AG09319 (cell line): ENCODE measurements at places on chromosomes 5 and 9.

GRCh38 chr5:73940801-73941200 lies 314.8 kb downstream of the ARHGEF28 start:
- no peak for DNase-seq

GRCh38 chr9:137160716-137161557 lies 8.9 kb downstream of the LRRC26 start:
- DNase-seq = no peak

GRCh38 chr5:102845041-102845440 lies 89.9 kb downstream of the PAM start:
- no peak for DNase-seq

GRCh38 chr9:137266585-137267453 lies 10.7 kb upstream of the TOR4A start:
- DNase-seq = no peak

DNA sequence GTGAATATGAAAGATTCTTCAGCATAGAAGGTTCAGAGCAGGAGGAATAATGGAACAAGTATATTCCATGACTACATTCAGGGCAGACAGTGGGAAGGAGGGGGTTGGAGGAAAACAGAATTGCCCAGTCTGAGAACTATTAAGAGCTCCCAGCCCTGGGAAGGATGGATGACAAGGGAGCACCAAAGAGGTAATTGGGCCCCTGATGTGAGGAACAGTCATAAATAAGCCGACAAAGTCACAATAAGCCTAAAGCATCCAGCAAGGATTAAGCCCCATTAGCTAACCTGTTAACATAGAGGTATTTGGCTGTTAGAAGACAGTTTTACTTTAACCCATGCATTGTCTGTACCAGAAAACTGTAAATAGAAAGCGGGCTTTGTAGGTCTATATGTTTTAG lies 348.7 kb upstream of the SEMA6A start:
- no peak for DNase-seq

- peak; percentile 28 for DNase-seq
These were observed 10.8 kb downstream of the TSPAN17 start for GRCh38 chr5:176658007-176658599.

DNA sequence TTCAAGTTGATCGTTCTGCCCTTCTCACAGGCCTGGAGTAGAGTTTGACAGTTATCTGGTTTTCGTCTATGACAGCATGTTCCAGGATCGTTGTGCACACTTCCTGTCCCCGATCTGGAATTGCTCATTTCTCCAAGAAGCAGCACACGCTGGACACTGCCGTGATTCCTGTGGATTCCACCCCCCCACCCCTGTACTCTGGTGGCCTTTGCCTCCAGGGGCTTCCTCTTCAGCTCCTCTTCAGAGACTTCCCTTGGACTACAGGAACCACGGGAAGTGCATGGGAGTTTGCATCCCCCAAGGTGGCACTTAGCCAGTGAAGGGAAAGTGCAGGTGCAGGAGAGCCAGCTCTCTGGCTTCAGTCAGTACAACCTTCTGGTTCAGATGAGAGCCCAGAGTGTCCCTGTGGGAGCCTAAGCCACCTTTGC lies 160.7 kb downstream of the CACNA1B start:
- no peak for DNase-seq

- DNase-seq = no peak
These were observed 107.8 kb downstream of the NUDT12 start for GRCh38 chr5:103454770-103455169.

DNA sequence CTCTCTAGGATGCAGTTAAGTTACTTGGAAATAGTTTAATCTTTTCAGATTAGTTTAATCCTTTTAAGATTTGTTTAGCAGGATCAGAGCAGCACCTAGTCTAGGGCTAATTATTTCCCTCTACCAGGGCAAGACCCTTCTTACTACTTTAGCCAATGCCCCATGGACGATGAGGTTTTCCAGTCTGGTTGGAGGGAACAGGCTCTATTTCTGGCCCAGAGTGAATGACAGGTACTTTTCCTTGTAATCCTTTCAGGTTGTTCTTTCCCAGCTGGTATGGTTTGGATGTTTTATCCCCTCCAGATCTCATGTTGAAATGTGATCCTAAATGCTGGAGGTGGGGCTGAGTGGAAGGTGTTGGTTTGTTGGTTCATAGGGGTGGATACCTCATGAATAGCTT lies 27.2 kb downstream of the PTTG1 start:
- no peak for DNase-seq

DNA sequence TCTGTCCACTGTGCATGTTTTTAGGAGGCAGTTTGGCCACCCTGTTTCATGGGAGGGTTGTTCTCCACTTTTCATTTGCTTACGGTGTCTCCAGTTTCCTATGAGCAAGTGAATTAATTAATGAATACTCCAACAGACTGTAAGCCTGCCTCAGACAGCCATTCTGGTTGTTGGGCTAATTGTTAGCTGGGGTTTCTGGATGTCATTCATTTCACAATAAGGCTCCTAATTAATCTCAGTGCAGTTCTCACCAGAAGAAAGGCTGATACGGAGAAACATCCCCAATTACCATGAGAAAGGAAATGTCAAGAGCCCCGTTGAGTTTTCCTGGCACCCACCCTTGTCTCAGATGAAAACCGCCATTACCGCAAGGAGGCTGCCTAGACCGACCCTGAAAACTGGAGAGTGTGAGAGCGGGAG lies 75.8 kb downstream of the MAP1B start:
- no peak for DNase-seq

- no peak for DNase-seq
These were observed 32.6 kb downstream of the CORO2A start for GRCh38 chr9:98159790-98160189.

DNA sequence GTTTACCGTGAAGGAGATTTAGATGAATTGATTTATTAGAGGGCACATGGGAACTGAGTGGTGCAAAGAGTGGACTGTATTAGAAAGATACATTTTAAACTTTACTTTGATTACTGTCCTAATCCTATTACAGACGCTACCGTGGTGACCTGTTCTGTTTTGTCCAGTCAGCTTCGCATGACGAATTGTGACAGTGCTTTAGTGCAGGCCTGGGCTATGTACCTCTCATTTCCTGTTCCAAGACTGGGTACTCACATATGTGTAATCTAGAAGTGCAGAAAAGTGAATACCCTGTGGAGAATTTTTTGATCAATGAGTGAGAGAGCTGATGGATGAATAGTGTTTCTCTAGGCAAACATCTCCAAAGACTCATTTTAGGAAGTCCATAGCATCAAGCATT lies 385.9 kb downstream of the ANXA1 start:
- no peak for DNase-seq

DNA sequence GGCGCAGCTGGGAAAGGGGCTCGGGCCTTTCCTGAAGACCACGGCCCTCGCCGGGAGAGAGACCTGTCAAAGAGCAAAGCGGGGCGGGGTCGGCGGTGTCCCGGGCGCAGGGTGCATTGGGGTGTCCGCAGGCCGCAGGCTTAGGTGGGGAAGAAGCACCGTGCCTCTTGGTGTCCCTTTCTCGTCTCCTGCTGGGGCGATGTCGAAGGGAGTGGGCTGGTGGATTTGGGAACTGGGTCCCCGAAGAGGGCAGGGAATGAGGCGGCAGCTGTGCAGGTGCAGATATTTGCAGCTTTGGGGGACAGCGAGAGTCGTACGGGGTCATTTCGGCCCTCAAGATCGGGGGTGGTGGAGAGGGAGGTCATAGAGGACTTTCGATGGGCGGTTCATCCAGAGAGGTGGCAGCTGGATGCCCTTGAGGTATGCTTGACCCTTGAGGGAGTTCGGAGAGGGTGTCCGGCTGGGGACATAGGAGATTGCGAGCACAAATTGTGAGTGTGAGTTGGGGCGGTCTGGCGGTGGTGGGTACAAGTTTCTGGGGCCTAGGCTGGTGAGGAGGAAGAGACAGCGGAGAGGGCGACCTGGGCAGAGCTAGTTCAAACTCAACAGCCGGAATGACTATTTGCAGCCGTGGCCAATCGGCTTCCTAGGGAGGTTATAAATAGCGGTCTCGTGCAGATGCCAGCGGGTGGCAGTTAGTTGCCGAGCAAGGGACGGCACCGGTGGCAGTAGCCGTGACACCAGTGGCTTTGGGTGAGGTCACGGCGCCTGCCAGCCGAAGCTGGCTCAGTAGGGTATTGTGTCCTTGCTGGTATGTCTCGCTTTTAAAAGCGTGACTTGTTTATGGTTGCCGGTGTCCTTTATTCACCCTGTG lies 601 bp downstream of the NNT start:
- DNase-seq = no peak
